Caki2 (cell line): ENCODE measurements at places on chromosomes 6 and 20. TPM values are rescaled to one million over a fixed set of nuclear protein-coding genes. Genes with fewer than 3 reads are reported as not detected.

DNA sequence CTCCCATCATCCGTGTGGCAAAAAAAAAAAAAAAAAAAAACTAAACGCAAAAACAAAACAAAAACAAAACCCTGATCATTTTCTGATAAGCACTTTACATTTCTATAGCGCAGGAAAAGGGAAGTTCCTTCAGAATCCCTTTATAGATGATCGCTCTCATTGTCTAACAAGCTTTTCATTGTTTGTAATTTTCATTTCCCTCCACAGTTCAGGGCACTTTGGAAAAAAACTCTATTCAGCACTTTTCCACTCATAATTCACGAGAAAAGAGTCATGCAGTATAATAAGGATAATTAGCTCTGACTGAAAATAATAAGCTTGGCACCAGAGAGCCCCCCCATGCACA is 89.4 kb upstream of the ATXN1 start:
- no peak for DNase-seq

GRCh38 chr6:107185391-107185970 is 70.2 kb upstream of the BEND3 start:
- peak; percentile 7 for DNase-seq

GRCh38 chr6:29853245-29853644 is 25.6 kb downstream of the HLA-G start:
- DNase-seq, result no peak

- DNase-seq, result no peak
These were observed 53.3 kb downstream of the SYNDIG1 start for GRCh38 chr20:24522452-24523330.

DNA sequence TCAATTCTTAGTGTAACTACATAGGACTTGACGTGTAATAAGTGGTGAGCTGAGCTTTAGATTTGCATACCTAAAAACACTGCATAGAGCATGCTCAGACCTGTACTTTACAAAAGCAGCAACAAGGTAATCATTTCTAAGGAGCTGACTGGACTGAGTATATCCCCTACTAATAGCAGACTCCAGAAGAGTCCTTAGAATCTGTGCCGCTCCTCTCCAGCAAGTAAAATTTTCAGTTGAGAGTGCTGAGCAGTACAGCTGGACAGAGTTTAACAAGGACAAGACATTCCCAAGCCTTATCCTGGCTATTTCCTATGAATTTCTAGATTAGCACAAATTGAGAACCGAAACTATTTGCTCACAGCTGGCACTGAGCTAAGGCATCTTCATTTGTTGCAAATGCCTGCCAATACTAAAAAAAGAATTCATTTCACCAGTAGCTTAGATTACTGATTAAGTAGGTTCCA is 26.1 kb upstream of the KLHL31 start:
- no peak for DNase-seq

DNA sequence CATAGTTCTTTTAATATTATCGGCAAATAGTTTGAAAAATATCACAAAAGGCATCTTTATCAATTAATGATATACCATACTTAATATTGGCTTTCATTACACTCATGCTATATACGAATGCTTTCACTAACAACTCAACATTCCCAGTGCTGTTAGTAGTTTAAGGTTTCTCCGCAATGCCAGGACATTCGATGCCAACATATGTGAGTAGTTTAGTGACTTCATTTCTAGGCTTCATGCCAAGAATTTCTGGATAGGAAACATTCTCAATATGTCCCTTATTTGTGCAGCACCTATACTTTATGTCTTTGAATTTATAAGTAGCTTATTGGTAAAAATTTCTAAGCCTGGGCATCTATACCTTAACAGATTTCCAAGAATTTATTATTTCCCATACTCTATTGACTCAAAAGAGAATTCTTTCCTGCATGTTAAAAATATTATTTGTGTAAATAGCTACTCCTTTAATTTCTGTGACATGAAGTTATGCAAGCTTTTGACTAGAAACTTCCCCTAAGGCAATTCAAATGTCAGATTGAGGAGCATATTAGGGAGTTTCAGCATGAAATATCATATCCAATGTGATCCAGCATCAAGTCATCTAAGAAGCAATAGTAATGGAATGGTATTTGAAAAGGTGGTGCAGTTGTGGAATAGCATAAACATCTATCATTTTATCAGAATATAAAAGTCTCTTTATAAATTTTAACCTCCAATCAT is 236.0 kb upstream of the STXBP5 start:
- no peak for DNase-seq

- no peak for DNase-seq
These were observed 83.5 kb downstream of the FOXO3 start for GRCh38 chr6:108644252-108644651.

DNA sequence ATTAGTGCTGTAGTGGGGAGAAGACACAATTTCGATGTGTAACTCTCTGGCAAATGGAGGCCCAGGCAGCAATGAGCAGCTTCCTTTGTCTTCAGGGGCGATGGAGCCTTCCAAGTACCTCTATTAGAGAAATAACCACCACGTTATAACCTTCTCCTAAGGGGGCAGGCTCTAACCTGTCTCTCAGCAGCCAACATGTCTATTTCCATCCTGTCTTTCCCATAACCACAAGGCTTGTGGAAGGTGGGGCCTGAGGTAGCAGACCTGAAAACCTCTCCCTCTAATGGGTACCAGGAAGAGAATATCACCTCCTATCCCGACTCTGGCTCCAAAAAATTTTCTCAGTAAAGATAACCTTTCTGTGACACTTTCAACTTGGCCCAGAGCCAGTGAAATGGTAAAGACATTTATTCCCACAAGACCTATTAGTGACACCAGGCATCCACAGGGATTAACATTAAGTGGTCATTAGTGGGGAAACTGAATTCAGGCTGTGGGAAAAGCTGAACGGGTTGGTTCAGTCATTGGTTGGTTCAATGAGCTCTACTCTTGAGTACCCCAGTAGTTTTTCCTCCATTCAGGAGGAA is 4.0 kb downstream of the PEX6 start:
- DNase-seq, result no peak

DNA sequence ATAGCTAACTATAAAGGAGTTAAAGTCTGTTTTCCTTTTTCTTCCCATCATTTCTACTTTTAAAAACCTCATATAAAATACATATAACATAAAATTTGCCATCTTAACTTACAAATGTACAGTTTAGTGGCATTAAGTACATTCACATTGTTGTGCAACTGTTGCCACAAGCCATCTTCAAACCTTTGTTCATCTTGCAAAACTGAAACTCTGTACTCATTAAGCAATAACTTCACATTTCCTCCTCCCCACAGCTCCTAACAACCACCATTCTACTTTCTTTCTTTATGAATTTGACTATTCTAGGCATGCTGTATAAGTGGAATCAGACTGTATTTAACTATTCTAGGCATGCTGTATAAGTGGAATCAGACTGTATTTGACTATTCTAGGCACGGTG is 4.5 kb downstream of the CCDC170 start:
- DNase-seq, result no peak

Gene GLO1
- 227 and 273 TPM in 2 replicates for total RNA-seq

Gene HLA-DQA1
- total RNA-seq, result not detected in 2 replicates

Gene CGA
- total RNA-seq, result not detected in 2 replicates

Gene MOCS1
- 0.03 and 6.2 TPM in 2 replicates for total RNA-seq

Gene SIGLEC1
- not detected in 2 replicates for total RNA-seq

Gene AKAP12
- total RNA-seq, result 31.4 and 34.4 TPM in 2 replicates

Gene DCDC2
- 4.7 and 5.4 TPM in 2 replicates for total RNA-seq

Gene NEURL2
- 3.4 and 5.2 TPM in 2 replicates for total RNA-seq

Gene TRERF1
- 0.58 and 2.0 TPM in 2 replicates for total RNA-seq

Gene TBX18
- total RNA-seq, result not detected in 2 replicates

Gene COX7A2
- 155 and 246 TPM in 2 replicates for total RNA-seq

Gene FILIP1
- 0.10 TPM in 1 of 2 replicates, not detected in the other for total RNA-seq
